Transverse colon (tissue), 4 donors: ENCODE measurements at places on chromosomes 6 and 20.
A peak's percentile ranks its signal among the peaks of the same experiment; 100 is the strongest.

DNA sequence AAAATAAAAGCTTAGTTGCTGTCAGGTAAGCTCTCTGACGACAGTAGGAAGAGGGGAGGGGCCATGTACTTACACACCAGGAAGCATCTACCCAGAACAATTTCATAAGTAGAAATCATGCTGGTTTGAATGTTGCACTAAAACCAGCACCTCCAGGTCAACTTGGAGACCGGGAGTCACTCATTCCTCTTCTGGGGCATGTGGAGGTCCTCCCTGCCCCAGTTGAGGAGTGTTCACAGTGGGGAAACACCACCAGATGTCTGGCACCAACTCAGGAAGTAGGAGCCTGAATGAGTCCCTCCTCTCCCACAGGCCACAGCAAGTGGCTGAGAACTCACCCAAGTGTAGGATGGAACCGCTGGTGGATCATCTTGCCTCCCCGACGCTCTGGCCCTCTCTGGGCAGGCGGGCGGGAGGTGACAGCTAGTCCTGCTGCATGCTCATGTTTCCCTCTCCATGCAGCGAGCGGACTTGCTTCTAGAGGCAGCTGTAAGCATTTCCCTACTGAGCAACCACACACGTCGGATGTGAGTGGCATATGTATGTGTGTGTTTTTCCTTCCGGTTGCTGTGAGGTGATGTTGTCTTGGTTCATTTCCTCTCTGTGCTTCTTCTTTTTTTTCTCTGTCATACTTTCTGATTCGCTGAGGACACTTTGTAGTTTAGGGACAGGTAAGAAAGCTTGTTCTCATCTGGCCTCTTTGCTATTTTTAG is 149.5 kb upstream of the NEDD9 start:
- peak; percentile 62 for DNase-seq
- H3K36me3 ChIP-seq: no peaks in the 10 kb centered on the region
- H3K27me3 ChIP-seq: no peaks in the 10 kb centered on the region
- H3K27ac ChIP-seq: peak overlapping the region; percentile 73

- no peaks in the 10 kb centered on the region for H3K27me3 ChIP-seq
- peaks cover 3% of the 10 kb centered on the region for H3K4me1 ChIP-seq
- H3K36me3 ChIP-seq: no peaks in the 10 kb centered on the region
Observed at GRCh38 chr6:47152666-47153403, 110.7 kb upstream of the ADGRF1 start.

GRCh38 chr6:3575701-3576100 is 118.9 kb upstream of the SLC22A23 start:
- H3K36me3 ChIP-seq: no peaks in the 10 kb centered on the region
- no peak overlapping the region for H3K27ac ChIP-seq
- DNase-seq: no peak
- no peaks in the 10 kb centered on the region for H3K27me3 ChIP-seq
- no peak overlapping the region for H3K4me3 ChIP-seq

- H3K27me3 ChIP-seq: no peaks in the 10 kb centered on the region
- no peak for DNase-seq
- H3K36me3 ChIP-seq: no peaks in the 10 kb centered on the region
Observed at GRCh38 chr6:81307651-81308214, 444.7 kb downstream of the TENT5A start.

- no peak overlapping the region for H3K27ac ChIP-seq
- no peaks in the 10 kb centered on the region for H3K4me1 ChIP-seq
- H3K27me3 ChIP-seq: no peaks in the 10 kb centered on the region
- H3K36me3 ChIP-seq: no peaks in the 10 kb centered on the region
Observed at GRCh38 chr6:65546894-65547293, 160.1 kb downstream of the EYS start.

GRCh38 chr6:142834853-142835252 is 110.1 kb downstream of the HIVEP2 start:
- no peaks in the 10 kb centered on the region for H3K36me3 ChIP-seq
- no peak overlapping the region for H3K4me3 ChIP-seq
- no peaks in the 10 kb centered on the region for H3K27me3 ChIP-seq
- no peak for DNase-seq

GRCh38 chr20:7665376-7665775 is 274.9 kb downstream of the HAO1 start:
- H3K4me1 ChIP-seq: no peaks in the 10 kb centered on the region
- no peak overlapping the region for H3K27ac ChIP-seq
- H3K4me3 ChIP-seq: no peak overlapping the region

- DNase-seq: no peak
- H3K27me3 ChIP-seq: no peaks in the 10 kb centered on the region
- peak overlapping the region; percentile 16 for H3K27ac ChIP-seq
Observed at GRCh38 chr6:169019727-169020491, 233.7 kb downstream of the THBS2 start.

DNA sequence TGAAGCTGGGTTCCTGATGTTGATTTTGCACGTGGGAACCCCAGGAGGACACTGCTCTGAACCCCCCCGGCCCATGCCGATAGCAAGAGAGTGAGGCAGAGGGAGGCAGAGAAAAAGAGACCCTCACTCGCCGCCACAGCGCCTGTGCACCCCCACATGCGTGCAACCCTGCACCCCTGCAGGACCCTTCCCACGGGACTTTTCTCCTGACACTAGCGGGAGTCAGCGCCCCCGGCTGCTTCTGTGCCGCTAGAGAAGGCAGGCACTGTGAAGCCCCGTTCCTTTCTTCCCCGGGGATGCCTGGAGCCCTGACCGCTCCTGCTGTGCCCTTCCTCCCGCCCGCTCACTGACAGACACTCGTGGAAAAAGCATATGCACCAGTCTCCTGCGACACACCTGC is 67.4 kb downstream of the GMPR start:
- H3K27me3 ChIP-seq: no peaks in the 10 kb centered on the region
- H3K36me3 ChIP-seq: no peaks in the 10 kb centered on the region
- no peak for DNase-seq
- H3K27ac ChIP-seq: no peak overlapping the region

GRCh38 chr6:113735491-113735890 is 121.7 kb upstream of the MARCKS start:
- no peak for DNase-seq
- H3K36me3 ChIP-seq: no peaks in the 10 kb centered on the region
- no peaks in the 10 kb centered on the region for H3K27me3 ChIP-seq
- no peak overlapping the region for H3K4me3 ChIP-seq
- no peak overlapping the region for H3K27ac ChIP-seq
- H3K4me1 ChIP-seq: peaks cover 5% of the 10 kb centered on the region

DNA sequence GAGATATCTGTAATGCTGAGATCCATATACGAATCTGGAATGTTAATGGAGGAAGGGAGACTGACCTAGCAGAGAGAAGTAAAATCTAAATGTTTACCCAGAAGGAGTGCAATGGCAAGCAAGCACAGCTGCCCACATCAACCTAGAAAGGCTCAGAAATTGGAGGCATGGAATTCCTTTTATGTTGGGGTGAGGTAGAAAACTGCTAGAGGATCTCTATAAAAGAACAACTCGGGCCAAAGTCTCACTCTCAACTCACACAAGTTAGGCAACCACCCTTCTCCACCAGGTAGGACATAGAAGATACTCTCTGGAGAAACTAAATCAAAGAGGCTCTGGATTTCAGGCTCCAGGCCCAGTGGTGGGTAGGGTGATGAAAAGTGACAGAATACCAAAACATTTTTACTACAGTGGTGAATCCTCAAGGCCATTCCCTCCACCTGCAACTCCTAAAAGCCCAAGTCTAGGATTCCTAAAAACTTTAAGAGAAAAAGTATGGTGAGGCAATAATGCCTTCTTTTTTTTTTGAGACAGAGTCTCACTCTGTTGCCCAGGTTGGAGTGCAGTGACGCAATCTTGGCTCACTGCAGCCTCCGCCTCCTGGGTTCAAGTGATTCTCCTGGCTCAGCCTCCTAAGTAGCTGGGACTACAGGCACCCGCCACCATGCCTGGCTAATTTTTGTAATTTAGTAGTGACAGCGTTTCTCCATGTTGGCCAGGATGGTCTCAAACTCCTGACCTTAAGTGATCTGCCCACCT is 9.5 kb upstream of the ADGRG6 start:
- no peak for DNase-seq
- no peaks in the 10 kb centered on the region for H3K36me3 ChIP-seq
- no peak overlapping the region for H3K4me3 ChIP-seq

GRCh38 chr6:156827382-156827781 is 50.2 kb downstream of the ARID1B start:
- no peak overlapping the region for H3K27ac ChIP-seq
- H3K27me3 ChIP-seq: no peaks in the 10 kb centered on the region
- DNase-seq: no peak
- no peak overlapping the region for H3K4me3 ChIP-seq
- no peaks in the 10 kb centered on the region for H3K36me3 ChIP-seq
- H3K4me1 ChIP-seq: peaks cover 35% of the 10 kb centered on the region

GRCh38 chr6:21953831-21954801 is 342.7 kb downstream of the PRL start:
- no peak overlapping the region for H3K4me3 ChIP-seq
- peaks cover 3% of the 10 kb centered on the region for H3K4me1 ChIP-seq
- H3K36me3 ChIP-seq: no peaks in the 10 kb centered on the region
- H3K27ac ChIP-seq: peak overlapping the region; percentile 39
- DNase-seq: peak; percentile 33

GRCh38 chr6:15285682-15286294 is 39.9 kb downstream of the JARID2 start:
- no peak for DNase-seq
- H3K36me3 ChIP-seq: no peaks in the 10 kb centered on the region
- peaks cover 19% of the 10 kb centered on the region for H3K4me1 ChIP-seq
- H3K27me3 ChIP-seq: no peaks in the 10 kb centered on the region
- no peak overlapping the region for H3K27ac ChIP-seq
- H3K4me3 ChIP-seq: no peak overlapping the region

GRCh38 chr6:107977283-107977682 is 19.3 kb upstream of the SEC63 start:
- no peak overlapping the region for H3K27ac ChIP-seq
- no peak overlapping the region for H3K4me3 ChIP-seq
- H3K27me3 ChIP-seq: no peaks in the 10 kb centered on the region
- DNase-seq: no peak
- H3K36me3 ChIP-seq: no peaks in the 10 kb centered on the region

- H3K27ac ChIP-seq: peak overlapping the region; percentile 64
- peaks cover 22% of the 10 kb centered on the region for H3K4me1 ChIP-seq
- peak; percentile 62 for DNase-seq
- H3K27me3 ChIP-seq: no peaks in the 10 kb centered on the region
Observed at GRCh38 chr6:13454286-13455221, 32.8 kb downstream of the GFOD1 start.

DNA sequence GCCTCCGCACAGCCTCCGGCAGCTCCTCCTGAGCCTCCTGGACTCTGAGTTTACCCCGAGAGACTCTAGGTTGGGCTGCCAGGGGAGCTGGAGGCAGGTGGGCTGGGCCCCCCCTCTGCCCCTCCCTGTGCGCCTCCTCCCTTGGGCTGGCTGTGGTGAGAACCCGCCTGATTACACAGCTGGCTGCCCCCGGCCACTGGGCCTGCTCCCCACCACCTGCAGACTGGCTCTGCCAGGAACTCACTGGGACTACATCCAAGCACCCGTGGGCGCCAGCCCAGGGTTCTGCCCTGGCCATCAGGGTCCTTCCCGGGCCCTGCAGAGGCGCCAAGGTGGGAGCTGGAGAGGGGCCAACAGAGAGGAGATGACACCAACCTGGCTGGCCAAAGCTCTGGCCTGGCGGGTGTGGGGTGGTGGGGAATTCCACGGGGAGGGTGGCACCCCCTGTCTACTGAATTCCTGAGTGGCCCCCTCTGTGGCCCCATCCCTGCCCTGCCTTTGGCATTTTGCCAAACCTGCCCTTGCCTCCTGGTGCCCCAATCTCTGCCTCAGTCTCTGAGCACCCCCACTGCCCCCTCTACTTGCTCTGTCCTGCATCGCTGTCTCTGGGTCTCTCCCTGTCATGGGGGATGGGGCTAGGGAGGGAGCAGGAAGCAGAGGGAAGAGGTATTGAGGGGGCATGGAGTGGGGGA is 21.9 kb upstream of the CDH22 start:
- H3K27me3 ChIP-seq: peaks cover 81% of the 10 kb centered on the region
- DNase-seq: no peak
- H3K36me3 ChIP-seq: no peaks in the 10 kb centered on the region
- no peak overlapping the region for H3K27ac ChIP-seq
- no peak overlapping the region for H3K4me3 ChIP-seq

GRCh38 chr6:148311966-148312669 is 30.5 kb upstream of the SASH1 start:
- H3K4me1 ChIP-seq: no peaks in the 10 kb centered on the region
- no peak overlapping the region for H3K27ac ChIP-seq
- H3K36me3 ChIP-seq: no peaks in the 10 kb centered on the region

GRCh38 chr6:149895833-149896271 is 2.1 kb downstream of the RAET1E start:
- no peak overlapping the region for H3K4me3 ChIP-seq
- H3K27me3 ChIP-seq: no peaks in the 10 kb centered on the region
- peaks cover 32% of the 10 kb centered on the region for H3K4me1 ChIP-seq
- peak overlapping the region; percentile 77 for H3K27ac ChIP-seq
- no peak for DNase-seq

- no peaks in the 10 kb centered on the region for H3K4me1 ChIP-seq
- no peaks in the 10 kb centered on the region for H3K27me3 ChIP-seq
- no peaks in the 10 kb centered on the region for H3K36me3 ChIP-seq
- no peak for DNase-seq
- H3K27ac ChIP-seq: no peak overlapping the region
Observed at GRCh38 chr6:169980826-169981450, 229.5 kb downstream of the ERMARD start.

- H3K4me3 ChIP-seq: no peak overlapping the region
- H3K36me3 ChIP-seq: no peaks in the 10 kb centered on the region
- H3K27ac ChIP-seq: no peak overlapping the region
- DNase-seq: no peak
Observed at GRCh38 chr6:105321207-105321606, 81.7 kb downstream of the PREP start.

- no peak for DNase-seq
- no peaks in the 10 kb centered on the region for H3K27me3 ChIP-seq
- no peaks in the 10 kb centered on the region for H3K36me3 ChIP-seq
- H3K4me1 ChIP-seq: peaks cover 12% of the 10 kb centered on the region
- no peak overlapping the region for H3K4me3 ChIP-seq
- no peak overlapping the region for H3K27ac ChIP-seq
Observed at GRCh38 chr20:33649201-33649681, 12.9 kb upstream of the C20orf144 start.

GRCh38 chr6:111764238-111765175 is 108.7 kb downstream of the FYN start:
- no peaks in the 10 kb centered on the region for H3K4me1 ChIP-seq
- peak overlapping the region; percentile 61 for H3K27ac ChIP-seq
- no peaks in the 10 kb centered on the region for H3K36me3 ChIP-seq
- H3K27me3 ChIP-seq: no peaks in the 10 kb centered on the region
- DNase-seq: peak; percentile 49
- H3K4me3 ChIP-seq: no peak overlapping the region

- no peak for DNase-seq
- H3K36me3 ChIP-seq: no peaks in the 10 kb centered on the region
- no peaks in the 10 kb centered on the region for H3K4me1 ChIP-seq
- H3K27ac ChIP-seq: no peak overlapping the region
Observed at GRCh38 chr6:2387445-2387844, 142.0 kb upstream of the GMDS start.

DNA sequence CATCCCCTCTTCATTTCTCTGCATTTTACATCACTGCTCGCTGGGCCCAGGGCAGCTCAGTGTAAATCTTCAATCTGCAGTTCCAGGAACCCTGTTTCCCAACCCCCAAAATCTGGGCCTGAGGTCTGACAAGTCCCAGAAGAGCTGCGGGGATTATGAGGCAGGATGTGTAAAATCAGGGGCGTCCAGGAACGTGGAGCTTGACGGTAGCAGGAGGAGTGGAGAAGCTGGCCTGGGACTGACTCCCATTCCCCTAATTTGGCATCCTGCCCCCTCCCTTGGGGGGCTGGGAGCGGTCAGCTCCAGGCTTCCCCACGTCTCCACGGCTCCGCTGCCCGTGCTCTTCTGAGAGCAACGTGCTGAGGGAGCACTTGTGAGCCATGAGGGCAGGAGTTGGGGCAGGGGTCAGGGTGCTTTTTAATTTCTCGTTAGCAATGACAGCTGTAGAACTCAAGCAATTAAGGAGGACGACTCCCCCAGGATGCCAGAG is 23.4 kb upstream of the VEGFA start:
- H3K36me3 ChIP-seq: no peaks in the 10 kb centered on the region
- H3K27ac ChIP-seq: no peak overlapping the region
- DNase-seq: no peak
- H3K4me1 ChIP-seq: peaks cover 12% of the 10 kb centered on the region
